ENCODE measurements at places on chromosomes 6 and 20. TPM values are rescaled to one million over a fixed set of nuclear protein-coding genes. Genes with fewer than 3 reads are reported as not detected.

DNA sequence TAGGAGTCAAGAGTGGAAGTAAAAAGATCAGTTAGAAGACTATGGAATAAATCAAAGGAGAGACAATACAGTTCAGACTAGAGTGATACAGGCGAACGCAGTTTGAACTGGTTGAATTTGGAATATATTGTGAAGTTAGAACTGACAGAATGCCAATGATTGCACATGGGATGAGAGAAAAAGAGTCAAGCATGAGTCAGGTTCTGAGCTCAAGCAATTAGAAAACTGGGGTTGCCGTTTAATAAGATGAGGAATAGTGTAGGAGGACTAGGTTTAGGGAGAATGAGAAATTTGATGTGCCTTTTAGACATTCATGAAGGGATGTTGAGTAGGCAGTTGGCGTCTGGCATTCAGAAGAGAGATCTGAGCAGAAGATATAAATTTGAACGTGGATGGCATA is 8.0 kb downstream of the RNF217 start:
- H3K27ac ChIP-seq = no peak overlapping the region
- H3K4me1 ChIP-seq = peaks cover 18% of the 10 kb centered on the region
- H3K36me3 ChIP-seq = peaks cover 50% of the 10 kb centered on the region
- no peak overlapping the region for H3K4me3 ChIP-seq
- DNase-seq = no peak

DNA sequence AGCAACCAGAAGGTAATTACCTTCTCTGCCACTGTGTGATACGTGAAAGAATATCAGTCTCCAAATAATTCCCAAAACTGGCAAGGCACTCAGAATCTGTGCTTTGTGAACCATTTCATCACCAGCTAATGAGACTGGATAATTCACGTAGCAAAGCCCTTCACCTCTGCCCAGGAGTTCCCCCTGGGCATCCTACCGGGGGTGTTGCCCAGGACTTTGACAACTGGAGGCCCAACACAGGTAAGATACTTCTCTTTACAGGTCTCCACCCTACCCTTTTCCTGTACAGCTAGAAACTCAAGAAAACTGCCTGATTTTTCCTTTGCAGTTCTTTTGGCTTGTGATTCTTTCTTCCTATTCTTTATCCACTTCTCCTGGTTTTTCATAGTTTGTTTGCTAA is 2.7 kb upstream of the CD24 start:
- DNase-seq = no peak
- H3K27ac ChIP-seq = no peak overlapping the region
- H3K36me3 ChIP-seq = peaks cover 19% of the 10 kb centered on the region
- peaks cover 4% of the 10 kb centered on the region for H3K27me3 ChIP-seq

DNA sequence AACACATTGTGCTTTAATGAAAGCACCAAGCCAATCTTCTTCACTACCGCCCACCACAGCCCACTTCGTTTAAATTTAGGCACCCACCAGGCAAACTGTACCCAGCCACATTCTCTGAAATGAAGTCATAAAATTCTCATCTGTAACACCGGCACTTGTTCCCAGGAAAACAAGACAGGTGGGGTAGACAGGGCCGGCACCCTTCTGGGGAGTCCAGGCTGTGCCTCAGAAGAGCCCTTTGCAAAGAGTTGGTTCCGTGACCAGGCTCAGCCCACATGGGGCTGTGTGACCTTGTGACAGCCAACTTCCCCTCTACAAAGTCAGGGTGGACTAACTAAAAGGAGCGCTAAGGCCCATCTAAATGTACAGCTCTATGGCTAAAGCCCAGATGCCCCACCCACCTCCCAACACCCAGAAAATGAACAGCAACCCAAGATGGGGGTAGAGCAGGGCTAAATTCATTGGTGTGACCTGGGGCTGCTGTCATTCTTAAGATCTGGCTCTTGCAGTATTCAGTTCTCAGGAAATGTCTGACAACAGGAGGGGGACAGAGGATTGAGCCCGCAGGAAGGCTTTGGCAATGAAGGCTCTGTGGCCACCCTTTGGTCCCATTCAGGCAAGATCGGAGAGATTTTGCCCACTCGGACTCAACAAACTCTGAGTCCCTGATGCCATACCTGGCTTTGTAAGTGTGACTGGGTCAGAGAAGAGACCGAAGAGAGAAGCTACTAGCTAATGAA is 56.7 kb downstream of the TRERF1 start:
- H3K36me3 ChIP-seq = no peaks in the 10 kb centered on the region
- no peaks in the 10 kb centered on the region for H3K4me1 ChIP-seq
- H3K27me3 ChIP-seq = no peaks in the 10 kb centered on the region
- no peak overlapping the region for H3K27ac ChIP-seq
- no peak for DNase-seq

DNA sequence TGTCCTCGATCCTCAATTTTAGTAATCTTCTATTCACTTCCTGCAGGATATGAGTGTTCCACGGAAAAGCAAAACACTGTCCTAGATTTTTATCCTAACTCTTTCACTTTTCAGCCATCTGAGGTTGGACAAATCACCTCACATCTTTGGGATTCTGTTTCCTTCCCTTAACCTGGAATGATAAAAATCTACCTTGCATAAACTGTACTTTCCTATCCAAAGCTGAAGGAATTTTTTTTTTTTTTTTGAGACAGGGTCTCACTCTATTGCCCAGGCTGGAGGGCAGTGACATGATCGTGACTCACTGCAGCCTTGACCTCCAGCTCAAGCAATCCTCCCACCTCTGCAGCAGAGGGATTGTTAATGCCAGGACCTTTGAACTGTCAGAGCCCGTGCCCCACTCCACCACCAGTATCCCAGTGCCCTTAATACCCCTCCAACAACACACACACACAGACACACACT is 20.5 kb downstream of the CAPN11 start:
- H3K27me3 ChIP-seq = no peaks in the 10 kb centered on the region
- H3K4me1 ChIP-seq = peaks cover 5% of the 10 kb centered on the region
- no peak overlapping the region for H3K27ac ChIP-seq
- H3K36me3 ChIP-seq = no peaks in the 10 kb centered on the region

GRCh38 chr20:7971536-7972280 is 31.4 kb upstream of the HAO1 start:
- no peaks in the 10 kb centered on the region for H3K36me3 ChIP-seq
- no peak overlapping the region for H3K4me3 ChIP-seq
- no peak for DNase-seq
- H3K27ac ChIP-seq = no peak overlapping the region

DNA sequence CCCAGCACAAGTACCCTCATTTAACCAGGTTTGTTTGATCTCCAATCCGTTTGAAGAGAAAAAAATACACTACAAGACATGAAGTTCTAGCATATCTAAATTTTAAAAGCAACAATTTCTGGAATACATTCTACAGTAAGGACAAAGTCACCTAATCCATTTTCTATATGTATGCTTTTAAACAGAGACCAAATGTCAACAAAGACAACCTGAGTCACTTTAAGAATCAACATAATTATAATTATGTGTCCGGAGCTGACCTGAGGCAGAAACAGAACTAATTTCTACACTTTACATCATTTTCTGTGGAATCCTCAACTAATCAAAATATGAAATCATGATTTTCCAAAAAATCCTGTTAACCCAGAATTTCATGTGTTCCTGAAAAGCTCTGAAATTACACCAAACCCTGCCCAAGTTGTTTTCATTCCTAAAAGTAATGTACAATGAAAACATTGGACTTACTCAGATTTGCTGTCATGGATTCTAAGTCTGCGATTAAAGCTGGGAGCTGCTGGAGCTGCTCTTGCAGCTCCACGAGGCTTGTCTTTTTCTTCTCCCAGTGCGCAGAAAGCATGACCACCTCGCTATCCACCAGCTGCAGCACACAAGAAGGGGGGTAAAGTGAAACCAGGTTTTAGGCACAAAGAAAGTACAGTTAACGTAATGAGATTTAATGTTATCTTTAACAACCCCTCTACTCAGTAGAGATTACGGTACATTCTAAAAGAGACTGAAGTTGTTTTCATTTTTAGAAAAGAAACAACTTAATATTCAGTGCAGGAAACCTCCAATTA is 35.8 kb downstream of the DTNBP1 start:
- no peaks in the 10 kb centered on the region for H3K4me1 ChIP-seq
- H3K27ac ChIP-seq = no peak overlapping the region
- no peak overlapping the region for H3K4me3 ChIP-seq
- no peak for DNase-seq
- no peaks in the 10 kb centered on the region for H3K27me3 ChIP-seq
- H3K36me3 ChIP-seq = peaks cover 7% of the 10 kb centered on the region

- no peak overlapping the region for H3K4me3 ChIP-seq
- H3K4me1 ChIP-seq = peaks cover 6% of the 10 kb centered on the region
- DNase-seq = no peak
- no peaks in the 10 kb centered on the region for H3K27me3 ChIP-seq
Measured at GRCh38 chr6:17632934-17633333, 32.8 kb downstream of the FAM8A1 start.

- H3K27ac ChIP-seq = no peak overlapping the region
- H3K4me3 ChIP-seq = no peak overlapping the region
- H3K36me3 ChIP-seq = no peaks in the 10 kb centered on the region
- no peaks in the 10 kb centered on the region for H3K4me1 ChIP-seq
- no peak for DNase-seq
- H3K27me3 ChIP-seq = peaks cover 5% of the 10 kb centered on the region
Measured at GRCh38 chr6:90715093-90715655, 128.3 kb upstream of the MAP3K7 start.

DNA sequence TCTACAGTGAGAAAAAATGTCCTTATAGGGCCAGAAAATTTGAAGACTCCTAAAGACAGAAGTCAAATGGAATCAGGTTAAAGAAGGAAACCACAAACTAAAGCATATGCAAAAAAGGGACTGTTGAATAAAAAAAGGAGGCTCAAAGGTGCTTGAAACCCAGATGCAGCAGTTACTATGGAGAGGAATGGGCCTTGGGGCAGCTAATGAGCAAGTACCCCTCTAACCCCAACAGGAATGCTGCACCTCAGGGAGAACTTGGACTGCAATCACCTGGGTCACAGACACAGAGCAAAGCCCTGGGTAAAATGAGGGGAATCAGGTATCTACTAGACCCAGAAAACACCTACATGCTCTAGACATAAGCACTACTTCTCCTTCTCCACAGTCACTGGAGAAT is 313.9 kb downstream of the UBE3D start:
- no peak overlapping the region for H3K27ac ChIP-seq
- H3K4me1 ChIP-seq = peaks cover 23% of the 10 kb centered on the region
- no peaks in the 10 kb centered on the region for H3K36me3 ChIP-seq
- no peak for DNase-seq
- no peak overlapping the region for H3K4me3 ChIP-seq

DNA sequence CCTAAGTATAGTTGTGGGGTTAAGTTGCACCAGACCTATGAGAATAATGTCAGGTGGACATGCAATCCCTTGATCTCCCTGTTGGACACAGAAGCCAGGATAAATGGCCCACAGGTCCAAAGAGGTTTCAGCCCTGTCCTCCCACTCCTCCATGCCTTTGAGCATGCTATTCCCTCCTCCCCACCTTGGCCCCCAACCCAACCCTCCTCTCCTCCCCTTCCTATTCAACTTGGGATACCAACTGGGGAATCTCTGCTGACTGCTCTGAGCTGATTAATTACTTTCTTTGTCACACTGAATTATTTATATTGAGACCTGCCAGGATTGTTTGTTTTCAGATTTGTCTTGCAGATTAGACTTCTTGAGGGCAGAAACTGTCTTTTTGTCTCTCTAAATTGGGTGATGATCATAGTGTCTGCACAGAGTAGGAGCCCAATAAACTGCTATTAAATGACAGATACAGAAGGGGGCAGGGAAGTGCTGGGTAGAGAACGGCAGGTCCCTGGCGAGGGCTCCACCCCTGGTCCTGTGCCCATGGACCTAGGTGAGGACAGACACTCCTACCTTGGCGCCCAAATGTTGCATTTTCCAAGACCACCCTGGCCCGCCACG is 120.9 kb downstream of the UNC5CL start:
- H3K4me3 ChIP-seq = no peak overlapping the region
- no peaks in the 10 kb centered on the region for H3K27me3 ChIP-seq
- H3K27ac ChIP-seq = no peak overlapping the region

GRCh38 chr6:80106418-80107235 is at the start of gene BCKDHB:
BCKDHB (plus strand) TSS chr6:80106671; CDS start chr6:80106694, 23 bp downstream.
- peak; percentile 98 for DNase-seq
- no peaks in the 10 kb centered on the region for H3K36me3 ChIP-seq
- H3K4me1 ChIP-seq = no peaks in the 10 kb centered on the region
- H3K27ac ChIP-seq = peak within 1 kb of the TSS; percentile 50

Gene LHFPL5
- not detected for total RNA-seq

Gene DACT2
- not detected for total RNA-seq

Gene MOG
- total RNA-seq = not detected

Gene PTCHD4
- 1.4 TPM for total RNA-seq

Gene PHF20
- 16.7 TPM for total RNA-seq

Measured in SJSA1 (cell line).